ENCODE measurements at places on chromosomes 7 and 10.

DNA sequence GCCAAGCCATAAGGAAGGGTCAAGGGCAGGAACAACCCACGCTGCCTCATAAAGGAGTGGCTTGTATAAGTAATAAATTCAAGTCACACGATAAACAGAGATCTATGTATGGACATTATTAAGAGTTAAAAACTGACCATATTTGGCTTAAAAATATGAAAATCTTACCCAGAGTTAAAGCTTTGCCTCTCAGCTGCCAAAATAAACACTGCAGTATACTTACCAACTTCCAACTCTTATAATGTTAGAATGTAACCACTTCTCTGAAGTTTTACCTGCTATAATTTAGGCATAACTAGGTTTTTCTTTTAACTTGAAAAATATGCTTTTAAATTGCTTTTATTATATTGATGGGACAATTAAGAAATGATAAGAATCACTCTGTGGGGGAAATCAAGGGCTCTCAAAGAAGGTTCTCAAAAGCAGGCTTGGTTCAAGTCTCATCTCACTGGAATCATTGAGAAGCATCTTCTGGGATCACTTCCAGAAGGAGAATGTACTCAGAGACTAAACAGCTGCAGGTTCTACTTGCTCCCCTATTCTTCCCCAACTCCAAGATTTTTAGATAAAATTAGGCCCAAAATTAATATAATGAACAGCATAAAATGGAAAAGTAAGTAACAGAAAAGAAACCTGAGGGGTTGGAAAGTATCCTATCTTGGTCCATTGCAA is 16.1 kb upstream of the CAV2 start:
- DNase-seq, result no peak

DNA sequence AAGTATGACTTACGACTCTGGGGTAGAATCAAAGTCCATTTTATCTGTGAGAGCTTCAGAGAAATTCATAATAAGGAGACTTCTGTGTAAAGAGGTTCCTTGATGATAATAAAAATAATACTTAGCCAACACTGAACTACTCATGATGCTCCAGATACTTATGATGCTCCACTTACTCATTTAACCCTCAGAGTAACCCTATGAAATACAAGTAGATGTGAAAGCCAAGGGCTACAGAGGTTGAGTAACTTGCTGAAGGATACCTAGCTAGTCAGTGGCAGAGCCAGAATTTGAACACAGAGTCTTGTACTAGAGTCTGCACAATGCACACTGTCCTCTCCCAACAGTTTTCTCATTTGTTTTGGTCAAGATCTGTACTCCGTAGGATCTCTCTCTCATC is 89.5 kb downstream of the HECW1 start:
- DNase-seq, result no peak

DNA sequence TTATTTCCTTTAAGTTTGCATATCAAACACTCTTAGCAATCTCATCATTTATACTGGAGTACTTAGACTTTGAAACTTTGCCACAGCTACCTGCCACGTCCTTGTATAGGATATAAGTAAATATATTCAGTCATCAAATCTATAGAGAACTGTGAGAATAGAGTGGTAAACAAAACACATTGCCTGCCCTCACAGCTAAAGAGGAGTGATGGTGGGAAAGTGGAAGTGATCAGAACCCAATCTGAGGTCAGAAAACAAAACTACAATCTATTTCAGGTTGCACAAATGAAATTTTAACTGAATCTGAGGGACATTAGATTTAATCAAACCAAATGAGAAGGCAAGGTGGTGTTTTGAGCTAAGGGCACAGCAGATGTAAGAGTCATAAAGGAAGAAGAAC is 74.8 kb downstream of the ZEB1 start:
- DNase-seq, result no peak

DNA sequence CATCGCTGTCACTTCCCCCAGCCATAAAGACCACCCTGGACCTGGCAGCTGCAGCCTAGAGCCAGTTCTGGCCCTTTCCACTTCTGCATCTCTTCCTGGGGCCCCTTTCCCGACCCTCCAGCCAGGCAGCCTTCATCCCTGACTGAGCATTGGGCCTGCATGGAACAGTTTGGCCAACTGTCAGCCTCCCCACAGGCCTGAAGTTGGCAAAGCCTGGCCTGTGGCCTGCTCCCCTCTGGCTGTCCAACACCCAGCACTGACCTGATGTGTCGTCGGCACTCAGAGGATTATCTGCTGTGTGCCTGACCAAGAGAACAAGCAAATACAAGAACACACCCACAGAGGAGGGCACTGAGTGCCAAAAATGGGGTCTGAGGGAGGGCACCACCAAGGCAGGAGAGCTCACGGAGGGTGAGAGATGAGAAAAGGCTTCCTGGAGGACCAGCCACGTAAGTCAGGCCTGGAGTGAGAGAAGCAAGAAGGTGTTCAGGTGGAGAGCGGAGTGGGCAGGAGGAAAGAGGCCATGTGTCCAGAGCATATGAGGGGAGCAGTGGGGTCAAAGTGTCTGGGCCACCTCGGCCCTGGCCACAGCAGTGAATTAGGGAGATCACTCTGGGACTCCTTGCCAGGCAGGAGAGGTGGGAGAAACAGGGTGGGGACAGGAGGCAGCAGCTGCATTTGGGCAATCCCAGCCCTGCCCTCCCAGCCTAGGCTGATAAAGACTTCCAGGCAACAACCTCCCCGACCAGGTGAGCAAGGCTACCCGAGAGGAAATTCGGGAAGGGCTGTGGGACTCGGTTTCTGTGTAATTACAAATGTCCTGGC is 4.5 kb downstream of the GPRIN2 start:
- DNase-seq, result peak; percentile 30

- no peak for DNase-seq
Observed at GRCh38 chr7:15011289-15011688, 108.7 kb upstream of the DGKB start.

Measured in dorsolateral prefrontal cortex (tissue), 122 donors.